ENCODE measurements at places on chromosomes 5 and 9.
A peak's percentile ranks its signal among the peaks of the same experiment; 100 is the strongest.

- DNase-seq: peak; percentile 51
These were observed 18.1 kb upstream of the RPL26L1 start for GRCh38 chr5:172941067-172941516.

DNA sequence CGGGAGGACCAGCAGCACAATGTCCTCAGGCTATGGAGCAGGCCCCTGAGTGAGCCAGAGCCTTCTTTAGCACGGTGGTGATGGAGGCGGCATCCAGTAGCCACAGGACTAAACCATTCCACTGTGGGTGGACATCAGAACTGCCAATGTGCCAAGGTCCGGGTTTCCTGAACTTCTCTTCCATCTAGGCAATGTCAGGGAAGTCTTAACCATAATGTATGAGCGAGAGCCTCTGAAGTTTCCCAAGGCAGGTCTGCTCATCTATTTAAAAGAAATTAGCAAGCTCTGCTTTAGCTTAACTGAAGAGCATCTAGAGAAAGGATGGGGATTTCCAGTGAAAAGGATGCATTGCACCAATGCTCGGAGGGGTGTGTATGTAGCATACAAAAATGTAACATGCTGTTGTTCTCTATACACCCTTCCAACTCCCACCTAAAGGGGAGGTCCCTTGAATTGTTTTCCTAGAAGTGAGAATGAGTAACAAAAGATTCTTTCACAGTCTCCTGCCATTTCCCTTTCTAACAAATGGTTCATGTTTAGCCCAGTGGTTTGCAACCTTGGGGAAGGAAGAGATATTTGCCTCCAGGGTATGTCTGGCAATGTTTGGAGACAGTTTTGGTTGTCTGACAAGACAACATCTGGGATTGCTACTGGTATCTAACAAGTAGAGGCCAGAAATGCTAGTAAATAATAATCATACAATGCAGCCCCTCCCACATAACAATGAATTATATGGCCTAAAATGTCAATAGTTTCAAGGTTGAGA is 6.1 kb upstream of the RXFP3 start:
- DNase-seq: no peak

DNA sequence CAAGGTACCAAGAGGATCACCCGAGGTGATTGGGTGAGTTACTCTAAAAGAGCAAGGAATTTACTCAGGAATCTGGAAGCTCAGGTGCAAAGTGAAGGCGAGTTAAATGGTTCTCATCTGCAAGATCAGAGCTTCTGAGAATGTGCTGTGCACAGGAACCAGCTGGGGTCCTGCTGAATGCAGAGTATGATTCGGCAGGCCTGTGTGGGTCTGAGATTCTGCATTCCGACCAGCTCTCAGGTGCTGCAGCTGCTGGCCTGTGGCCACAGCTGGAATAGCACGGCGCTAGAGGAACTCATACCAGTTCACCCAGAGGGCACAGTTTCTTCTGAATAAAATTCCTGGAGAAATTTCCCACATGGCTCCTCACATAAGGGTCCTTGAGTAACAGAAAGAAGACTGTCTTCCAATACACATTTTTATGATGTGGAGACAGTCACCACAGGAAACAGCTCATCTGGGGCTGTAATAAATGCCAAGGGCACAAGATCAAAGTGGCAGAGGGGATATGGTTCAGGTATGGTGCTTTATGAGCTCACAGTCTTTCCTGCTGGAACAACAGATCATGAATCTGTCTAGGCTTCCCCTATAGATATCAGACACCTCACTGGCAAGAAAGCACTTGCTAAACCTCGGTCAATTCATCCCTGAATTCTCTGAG is 83.9 kb downstream of the PTPN3 start:
- no peak for DNase-seq

DNA sequence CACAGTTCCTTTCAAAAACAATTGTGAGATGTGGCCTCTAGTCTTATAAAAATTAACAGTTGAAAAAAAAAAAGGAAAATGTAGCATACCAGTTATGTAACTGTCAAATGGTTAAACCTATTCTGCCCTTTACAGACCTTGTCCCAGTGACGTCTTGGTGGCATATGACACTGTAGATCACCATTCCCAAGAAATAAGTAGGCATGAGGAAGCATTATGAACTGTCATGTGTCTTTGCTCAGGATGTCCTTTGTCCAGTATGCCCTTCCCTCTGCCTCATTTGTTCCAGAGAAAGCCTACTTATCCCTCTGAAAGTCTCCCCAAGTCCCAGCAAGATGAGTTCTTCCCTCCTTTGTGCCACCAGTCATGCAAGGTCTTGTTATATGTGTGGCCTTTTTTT is 63.2 kb downstream of the PAM start:
- no peak for DNase-seq
